ENCODE measurements at places on chromosomes 5 and 9.

DNA sequence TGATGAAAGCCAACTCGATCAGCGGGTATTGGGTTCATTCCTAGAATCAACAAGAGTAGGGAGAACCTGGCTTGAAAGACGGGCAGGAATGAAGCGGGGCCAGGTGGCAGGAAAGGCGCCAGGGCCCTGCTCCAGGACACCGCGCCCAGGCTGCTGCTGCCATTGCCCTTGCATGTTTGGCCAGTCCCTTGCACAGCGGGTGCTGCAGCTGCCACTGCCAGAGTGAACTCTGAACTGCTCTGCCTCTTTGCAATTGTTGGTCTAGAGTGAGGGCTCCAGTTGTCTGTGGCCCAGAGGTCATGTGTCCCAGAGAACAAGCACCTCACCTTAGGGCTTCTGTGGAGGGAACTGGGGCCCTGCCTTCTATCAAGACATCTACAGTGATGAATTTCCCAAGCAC, 24.0 kb upstream of the CARTPT start:
- no peak for DNase-seq

DNA sequence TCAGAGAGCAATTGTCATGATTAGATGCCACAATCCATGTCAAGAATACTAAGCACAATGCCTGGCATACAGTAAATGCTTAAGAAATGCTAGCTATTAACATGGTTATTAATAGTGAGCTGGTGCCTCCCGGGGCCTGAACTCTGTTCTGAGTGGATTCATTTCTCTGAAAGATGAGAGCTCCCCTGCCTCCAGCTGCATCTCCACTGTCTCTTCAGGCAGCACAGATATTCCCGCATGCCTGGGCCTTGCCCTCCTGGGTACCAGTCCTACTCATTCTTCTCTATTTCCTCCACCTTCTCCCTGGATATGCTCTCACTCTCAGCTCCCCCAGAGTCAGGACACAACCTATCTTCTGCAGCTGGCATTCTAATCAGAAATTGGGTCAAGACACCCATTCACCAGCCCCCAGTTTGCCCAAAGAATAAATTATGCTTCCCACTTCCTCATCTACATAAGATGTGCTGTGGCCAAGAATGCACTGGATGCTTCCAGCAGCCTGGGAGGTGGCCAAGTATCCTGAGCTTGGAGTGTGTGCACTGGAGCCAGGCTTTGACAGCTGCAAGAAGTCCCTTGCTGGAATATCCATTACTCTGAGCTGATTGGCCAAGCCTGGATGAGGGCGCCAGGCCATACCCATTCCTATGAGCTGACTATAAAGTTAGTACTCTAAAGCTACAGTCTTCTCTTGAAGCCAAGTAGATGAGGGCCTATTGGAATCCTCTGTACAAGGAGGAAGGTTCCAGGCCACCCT, 669.0 kb downstream of the ACTL7B start:
- peak; percentile 71 for DNase-seq

- DNase-seq: peak; percentile 79
Measured at GRCh38 chr5:134545070-134545868, 19.8 kb downstream of the JADE2 start.

GRCh38 chr9:93028448-93029006, 30.0 kb upstream of the SUSD3 start:
- no peak for DNase-seq
